ENCODE measurements at places on chromosomes 4 and X. TPM values are rescaled to one million over a fixed set of nuclear protein-coding genes. Genes with fewer than 3 reads are reported as not detected.

The TEX13D gene
- total RNA-seq: not detected

The CTAG2 gene
- not detected for total RNA-seq

The APELA gene
- not detected for total RNA-seq

The FGD1 gene
- not detected for total RNA-seq

The GUCY1B1 gene
- total RNA-seq: 0.20 TPM

The LEF1 gene
- 173 TPM for total RNA-seq

The ING2 gene
- total RNA-seq: 8.8 TPM

Data from T-helper 2 cell treated with Interferon-gamma antibody and Interleukin-4, amounts not matched to agents 100 ng/mL and 5 ng/mL, for 36 hours (primary cell).